ENCODE measurements at places on chromosomes 5 and 9. TPM values are rescaled to one million over a fixed set of nuclear protein-coding genes. Genes with fewer than 3 reads are reported as not detected.

ANKRD34B gene
- total RNA-seq = not detected

RIGI gene
- 40.3 TPM for total RNA-seq

RGP1 gene
- total RNA-seq = 11.1 TPM

LCN9 gene
- not detected for total RNA-seq

NR5A1 gene
- total RNA-seq = not detected

C5orf22 gene
- total RNA-seq = 17.2 TPM

AGXT2 gene
- total RNA-seq = not detected

ABCA1 gene
- 5.6 TPM for total RNA-seq

COMMD10 gene
- total RNA-seq = 38.2 TPM

HRCT1 gene
- total RNA-seq = 2.0 TPM

PCDHB1 gene
- not detected for total RNA-seq

CDC20B gene
- total RNA-seq = not detected

CCDC107 gene
- total RNA-seq = 25.2 TPM

IARS1 gene
- total RNA-seq = 133 TPM

PCDHGB2 gene
- 3.3 TPM for total RNA-seq

SPINK13 gene
- total RNA-seq = not detected

PIP5K1B gene
- total RNA-seq = not detected

MARVELD2 gene
- 2.3 TPM for total RNA-seq

FAM78A gene
- 2.2 TPM for total RNA-seq

NR2F1 gene
- 14.1 TPM for total RNA-seq

COL5A1 gene
- 10.1 TPM for total RNA-seq

INSL4 gene
- not detected for total RNA-seq

POMT1 gene
- 43.3 TPM for total RNA-seq

ZNF622 gene
- total RNA-seq = 31.0 TPM

SPATA31C1 gene
- total RNA-seq = not detected

TMEM215 gene
- not detected for total RNA-seq

SLC45A2 gene
- total RNA-seq = not detected

GABRB2 gene
- total RNA-seq = not detected

SLC36A3 gene
- not detected for total RNA-seq

NKD2 gene
- total RNA-seq = 0.25 TPM

AHRR gene
- 17.8 TPM for total RNA-seq

NME5 gene
- 0.39 TPM for total RNA-seq

ADAMTS6 gene
- 20.6 TPM for total RNA-seq

OR1J4 gene
- not detected for total RNA-seq

PCDHGB3 gene
- 0.67 TPM for total RNA-seq

GBGT1 gene
- total RNA-seq = 6.0 TPM

HTR1A gene
- not detected for total RNA-seq

GZMA gene
- not detected for total RNA-seq

RAPGEF6 gene
- total RNA-seq = 8.5 TPM

RXRA gene
- total RNA-seq = 22.4 TPM

GOLGA2 gene
- 52.0 TPM for total RNA-seq

PCDHGB1 gene
- total RNA-seq = 0.60 TPM

POLE3 gene
- 69.5 TPM for total RNA-seq

CMYA5 gene
- under 0.01 TPM for total RNA-seq

TLX3 gene
- total RNA-seq = not detected

PAXX gene
- 65.9 TPM for total RNA-seq

DHFR gene
- total RNA-seq = 53.2 TPM

Measured in mammary microvascular endothelial cell (primary cell).